ENCODE measurements at places on chromosomes 12 and 14. TPM values are rescaled to one million over a fixed set of nuclear protein-coding genes. Genes with fewer than 3 reads are reported as not detected.

GRCh38 chr12:95548539-95549391 is 2.5 kb downstream of the USP44 start:
- DNase-seq: peak; percentile 83
- peaks cover 13% of the 10 kb centered on the region for H3K4me1 ChIP-seq
- H3K36me3 ChIP-seq: no peaks in the 10 kb centered on the region

DNA sequence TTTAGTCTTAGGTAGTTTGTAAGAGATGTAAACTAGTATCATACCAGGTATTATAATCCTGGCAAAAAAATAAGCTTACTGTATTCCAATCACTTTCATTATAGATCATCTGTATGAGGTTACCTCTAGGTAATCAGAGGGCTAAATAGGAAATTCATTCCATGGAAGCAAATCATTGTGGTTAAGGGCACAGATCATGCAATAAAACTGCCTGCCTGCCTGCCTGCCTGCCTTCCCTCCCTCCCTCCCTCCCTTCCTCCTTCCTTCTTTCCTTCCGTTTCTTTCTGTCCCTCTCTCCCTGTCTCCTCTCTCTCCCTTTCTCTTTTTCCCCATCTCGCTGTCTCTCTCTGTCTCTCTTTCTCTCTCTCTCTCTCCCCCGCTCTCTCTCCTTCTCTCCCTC is 3.2 kb upstream of the CLEC9A start:
- H3K4me3 ChIP-seq: no peak overlapping the region
- H3K27me3 ChIP-seq: no peaks in the 10 kb centered on the region
- DNase-seq: no peak
- no peaks in the 10 kb centered on the region for H3K36me3 ChIP-seq
- no peaks in the 10 kb centered on the region for H3K4me1 ChIP-seq

GRCh38 chr14:101220921-101221510 is 317.5 kb upstream of the RTL1 start:
- peaks cover 31% of the 10 kb centered on the region for H3K4me1 ChIP-seq
- H3K27ac ChIP-seq: peak overlapping the region; percentile 56
- H3K27me3 ChIP-seq: no peaks in the 10 kb centered on the region
- no peaks in the 10 kb centered on the region for H3K36me3 ChIP-seq

DNA sequence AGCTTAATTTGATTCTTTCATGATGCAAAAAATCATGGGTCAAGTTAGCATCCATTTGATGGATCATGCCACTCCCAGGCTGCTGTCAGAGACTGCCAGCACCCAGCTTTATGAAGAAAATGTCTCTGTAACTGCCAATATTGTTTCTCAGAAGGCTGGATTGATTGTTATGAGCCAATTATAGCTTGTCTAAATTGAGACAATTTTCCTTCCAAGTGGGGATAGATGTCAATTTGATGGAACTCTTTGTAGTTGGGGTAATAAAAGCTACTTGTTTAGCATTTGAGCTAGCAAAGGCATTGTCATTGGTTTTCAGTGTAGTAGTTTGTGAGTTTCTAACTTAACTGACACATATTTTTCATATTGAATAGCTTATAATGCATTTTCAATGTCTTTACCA is 82.1 kb upstream of the DACT1 start:
- no peak for DNase-seq
- H3K4me3 ChIP-seq: no peak overlapping the region
- no peaks in the 10 kb centered on the region for H3K4me1 ChIP-seq
- H3K27me3 ChIP-seq: no peaks in the 10 kb centered on the region
- no peaks in the 10 kb centered on the region for H3K36me3 ChIP-seq

DNA sequence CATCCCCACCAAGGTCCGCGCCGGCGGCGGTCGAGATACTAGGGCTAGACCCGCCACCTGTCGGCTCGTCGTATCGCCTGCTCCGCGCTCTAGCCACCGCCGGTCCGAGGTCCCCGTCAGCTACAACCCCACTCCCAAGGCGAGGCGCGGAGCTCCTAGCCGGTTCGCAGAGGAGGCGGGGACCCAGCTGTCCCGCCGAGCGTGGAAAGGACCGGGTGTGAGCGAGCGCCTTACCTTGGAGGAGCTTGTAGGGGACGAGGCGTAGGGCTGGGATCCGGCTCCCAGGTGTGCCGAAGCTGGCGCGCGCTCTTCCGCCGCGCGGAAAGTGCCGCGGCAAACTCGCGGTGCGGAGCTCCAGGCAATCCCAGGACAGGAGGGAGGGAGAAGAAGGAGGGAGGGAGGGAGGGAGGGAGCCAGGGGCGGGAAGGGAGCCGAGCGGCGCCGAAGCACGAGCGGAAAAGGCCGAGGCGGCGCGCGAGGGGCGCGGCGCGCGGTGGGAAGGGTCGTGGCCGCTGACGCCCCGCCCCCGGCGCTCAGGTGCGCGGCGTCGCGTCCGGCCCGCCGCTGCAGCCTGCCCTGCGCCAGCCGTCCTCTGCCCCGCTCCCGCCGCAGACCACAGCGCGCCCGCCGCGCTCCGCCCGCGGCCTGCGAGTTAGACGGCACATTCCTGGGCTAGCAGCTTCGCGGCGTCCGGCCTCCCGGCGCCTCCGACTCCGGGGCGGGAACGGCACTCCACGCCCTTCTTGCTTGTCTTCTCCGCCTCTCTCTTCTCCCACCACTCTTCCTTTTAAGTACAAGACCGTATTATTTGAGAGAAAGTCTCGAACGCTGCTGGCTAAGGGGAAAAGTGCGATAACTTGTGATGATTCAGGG is at the start of gene PAWR:
Gene PAWR (minus strand): TSS at position 327 of the 873 bp plus-strand sequence. CDS start 720 bp downstream, outside the sequence.
- no peaks in the 10 kb centered on the region for H3K36me3 ChIP-seq
- peak within 1 kb of the TSS; percentile 83 for H3K27ac ChIP-seq
- peaks cover 14% of the 10 kb centered on the region for H3K4me1 ChIP-seq
- H3K27me3 ChIP-seq: no peaks in the 10 kb centered on the region

DNA sequence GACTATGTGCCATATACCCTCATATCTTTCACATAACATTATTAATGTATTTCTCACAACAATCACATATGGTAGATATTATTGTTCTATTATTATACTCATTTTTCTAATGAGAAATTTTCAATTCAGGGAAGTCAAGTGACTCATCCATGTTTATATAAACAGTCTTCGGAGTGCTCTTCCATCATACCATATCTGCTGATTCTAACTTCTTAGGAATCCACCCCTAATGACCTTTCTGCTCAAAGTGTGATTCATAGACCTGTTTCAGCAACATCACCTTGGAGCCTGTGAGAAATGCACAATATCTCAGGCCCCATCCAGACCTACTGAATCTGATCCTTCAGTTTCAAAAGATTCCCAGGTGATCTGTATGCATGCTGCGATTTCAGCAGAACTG is 39.8 kb upstream of the OVCH1 start:
- H3K36me3 ChIP-seq: no peaks in the 10 kb centered on the region
- no peak overlapping the region for H3K4me3 ChIP-seq
- H3K4me1 ChIP-seq: no peaks in the 10 kb centered on the region

GRCh38 chr12:15545334-15545733 is 223.0 kb downstream of the PTPRO start:
- H3K27ac ChIP-seq: no peak overlapping the region
- H3K4me1 ChIP-seq: peaks cover 20% of the 10 kb centered on the region
- H3K36me3 ChIP-seq: no peaks in the 10 kb centered on the region

DNA sequence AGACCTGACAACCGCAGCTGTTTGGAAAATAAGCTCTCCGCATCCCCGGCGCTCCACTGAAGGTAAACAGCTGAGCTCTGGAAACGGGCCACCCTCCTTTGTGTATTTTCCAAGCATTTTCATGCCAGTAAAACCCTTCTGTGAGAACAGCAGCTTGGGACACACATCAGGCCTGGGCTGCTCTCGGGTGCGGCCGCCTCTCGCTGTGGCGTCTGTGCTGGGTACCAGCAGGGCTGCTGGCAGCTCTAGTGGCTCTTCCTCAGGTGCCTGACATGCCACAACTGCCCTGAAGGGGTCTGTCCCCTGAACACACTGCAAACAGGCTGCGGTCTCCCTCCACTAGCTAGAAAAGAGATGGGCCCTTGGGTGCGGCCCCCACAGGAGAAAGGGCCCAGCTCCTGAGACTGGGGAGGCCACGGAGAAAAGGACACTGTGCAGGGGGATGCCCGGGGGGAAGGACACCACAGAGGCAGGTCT is 96.3 kb downstream of the ITPK1 start:
- H3K4me3 ChIP-seq: no peak overlapping the region
- no peaks in the 10 kb centered on the region for H3K4me1 ChIP-seq
- H3K27me3 ChIP-seq: no peaks in the 10 kb centered on the region
- H3K36me3 ChIP-seq: peaks cover 5% of the 10 kb centered on the region
- peak overlapping the region; percentile 85 for H3K27ac ChIP-seq

- H3K27me3 ChIP-seq: no peaks in the 10 kb centered on the region
- H3K36me3 ChIP-seq: no peaks in the 10 kb centered on the region
- no peak for DNase-seq
- no peak overlapping the region for H3K4me3 ChIP-seq
These were observed 91.4 kb downstream of the VRK1 start for GRCh38 chr14:96888593-96888992.

DNA sequence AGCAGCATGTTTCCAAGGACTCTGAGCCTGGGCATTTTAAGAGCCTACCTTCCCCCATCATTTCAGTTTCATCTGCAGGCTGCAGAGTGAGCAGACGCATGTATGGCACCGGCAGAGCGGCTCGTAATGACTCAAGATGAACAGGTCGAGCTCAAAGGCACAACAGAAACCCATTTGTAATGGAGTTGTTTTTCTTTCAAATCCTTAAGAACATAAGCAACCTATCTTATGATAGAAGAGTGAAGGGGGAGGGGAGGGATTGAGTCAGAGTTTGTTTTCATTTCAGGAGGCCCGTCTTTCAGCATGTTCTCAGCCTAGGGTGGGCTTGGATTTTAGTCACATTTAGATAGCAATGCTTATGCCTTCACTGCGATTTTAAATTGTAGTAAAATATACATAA is 54.9 kb upstream of the CISTR start:
- H3K36me3 ChIP-seq: no peaks in the 10 kb centered on the region
- H3K27ac ChIP-seq: no peak overlapping the region
- no peak for DNase-seq
- no peaks in the 10 kb centered on the region for H3K4me1 ChIP-seq

- no peak overlapping the region for H3K27ac ChIP-seq
- no peaks in the 10 kb centered on the region for H3K36me3 ChIP-seq
- H3K4me1 ChIP-seq: no peaks in the 10 kb centered on the region
- peak; percentile 79 for DNase-seq
- H3K27me3 ChIP-seq: no peaks in the 10 kb centered on the region
- no peak overlapping the region for H3K4me3 ChIP-seq
These were observed 239.8 kb downstream of the CACNA1C start for GRCh38 chr12:2292560-2292959.

DNA sequence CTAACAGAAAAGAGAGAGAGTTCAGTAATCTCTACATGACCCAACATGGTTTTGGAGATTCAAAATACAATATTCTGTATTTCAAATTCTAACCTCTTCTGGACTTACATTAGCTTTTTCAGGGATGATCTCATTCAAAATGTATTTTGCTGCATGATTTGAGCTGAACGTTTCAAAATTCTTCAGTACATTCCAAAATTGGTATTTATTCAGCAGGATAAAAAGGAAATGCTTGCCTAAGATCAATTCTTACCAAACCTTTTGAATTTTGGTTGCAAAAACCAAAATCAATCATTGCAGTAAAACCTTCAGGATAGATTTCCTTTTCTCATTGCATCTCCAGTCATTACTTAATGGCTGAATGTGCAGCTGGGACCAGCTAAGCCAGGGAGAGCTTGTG is 1761.3 kb upstream of the SEL1L start:
- no peaks in the 10 kb centered on the region for H3K36me3 ChIP-seq
- no peak for DNase-seq
- H3K27ac ChIP-seq: no peak overlapping the region
- no peak overlapping the region for H3K4me3 ChIP-seq
- H3K27me3 ChIP-seq: no peaks in the 10 kb centered on the region

DNA sequence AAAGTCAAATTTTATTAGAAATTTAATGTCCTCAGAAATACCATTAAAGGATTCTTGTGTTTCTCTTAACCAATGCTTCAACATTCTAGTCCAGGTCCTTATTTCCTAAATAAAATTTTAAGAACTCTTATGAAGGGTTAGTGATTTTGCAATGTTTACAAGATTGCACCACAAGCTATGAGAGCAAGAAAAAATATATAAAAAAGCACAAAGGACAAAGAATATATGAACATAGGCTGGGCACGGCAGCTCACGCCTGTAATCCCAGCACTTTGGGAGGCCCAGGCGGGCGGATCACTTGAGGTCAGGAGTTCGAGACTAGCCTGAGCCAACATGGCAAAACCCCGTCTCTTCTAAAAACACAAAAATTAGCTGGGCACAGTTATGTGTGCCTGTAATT is 7.7 kb downstream of the RACGAP1 start:
- H3K27me3 ChIP-seq: no peaks in the 10 kb centered on the region
- peak overlapping the region; percentile 68 for H3K27ac ChIP-seq
- peaks cover 13% of the 10 kb centered on the region for H3K36me3 ChIP-seq
- no peak for DNase-seq
- no peak overlapping the region for H3K4me3 ChIP-seq

DNA sequence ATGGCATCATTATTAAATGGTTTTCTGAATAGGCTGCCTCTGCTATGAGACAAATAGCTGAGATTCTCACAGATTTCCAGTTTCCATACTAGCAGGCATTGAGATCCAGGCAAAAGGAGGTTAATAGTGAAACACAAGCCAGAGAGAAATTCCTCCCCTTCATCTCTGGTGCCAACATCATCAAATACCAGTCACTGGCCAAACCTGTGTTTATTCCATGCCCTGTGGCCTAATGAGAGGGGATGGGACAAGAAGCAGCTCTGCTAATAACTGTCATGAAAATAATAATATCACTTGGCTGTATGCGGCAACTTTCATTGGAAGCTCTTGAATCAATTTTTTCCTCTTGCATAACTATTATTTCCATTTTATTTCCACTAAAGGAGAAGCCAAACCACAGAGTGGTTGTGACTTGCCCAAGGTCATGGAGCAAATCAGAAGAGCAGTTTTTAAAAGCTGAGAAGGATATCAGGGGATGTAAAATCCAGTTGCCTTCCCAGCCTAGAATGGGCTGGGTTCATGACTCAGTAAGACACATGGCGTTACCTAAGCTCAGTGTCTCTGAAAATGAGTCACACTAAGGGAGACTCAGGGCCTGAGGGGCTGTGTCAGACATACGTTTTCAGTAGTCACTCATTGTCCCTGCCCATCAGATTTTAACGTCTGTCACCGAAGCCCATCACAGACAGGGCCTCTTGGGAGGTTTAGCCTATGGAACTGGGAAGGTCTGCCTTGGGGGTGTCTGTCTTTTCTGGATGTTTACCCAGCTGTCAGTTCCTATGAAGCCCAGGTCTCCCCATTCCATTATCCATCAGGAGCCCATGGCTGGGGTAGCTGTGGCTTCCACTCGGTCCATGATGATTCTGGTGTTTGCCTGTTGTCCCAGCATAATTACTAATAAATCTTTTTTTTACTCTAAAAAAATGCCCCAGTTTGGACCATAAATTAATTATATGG is 208.8 kb upstream of the EEA1 start:
- H3K4me3 ChIP-seq: no peak overlapping the region
- peaks cover 36% of the 10 kb centered on the region for H3K4me1 ChIP-seq
- H3K27ac ChIP-seq: peak overlapping the region; percentile 56
- no peaks in the 10 kb centered on the region for H3K27me3 ChIP-seq
- DNase-seq: no peak

GRCh38 chr12:112836736-112837628 is 45.4 kb downstream of the RPH3A start:
- DNase-seq: no peak
- H3K36me3 ChIP-seq: no peaks in the 10 kb centered on the region
- H3K4me3 ChIP-seq: no peak overlapping the region
- H3K27me3 ChIP-seq: no peaks in the 10 kb centered on the region
- H3K27ac ChIP-seq: no peak overlapping the region
- H3K4me1 ChIP-seq: peaks cover 9% of the 10 kb centered on the region

- H3K27ac ChIP-seq: no peak overlapping the region
- H3K4me1 ChIP-seq: no peaks in the 10 kb centered on the region
- no peak overlapping the region for H3K4me3 ChIP-seq
- H3K36me3 ChIP-seq: no peaks in the 10 kb centered on the region
- DNase-seq: peak; percentile 24
- no peaks in the 10 kb centered on the region for H3K27me3 ChIP-seq
These were observed 103.2 kb downstream of the SLC25A47 start for GRCh38 chr14:100426314-100426713.

Gene GYS2
- total RNA-seq: not detected

Gene PTPRQ
- total RNA-seq: 0.36 TPM

Gene ITGB7
- 1.4 TPM for total RNA-seq

Gene NUP37
- 16.1 TPM for total RNA-seq

Gene TROAP
- not detected for total RNA-seq
